ENCODE measurements at places on chromosomes 12 and 14.
A peak's percentile ranks its signal among the peaks of the same experiment; 100 is the strongest.

DNA sequence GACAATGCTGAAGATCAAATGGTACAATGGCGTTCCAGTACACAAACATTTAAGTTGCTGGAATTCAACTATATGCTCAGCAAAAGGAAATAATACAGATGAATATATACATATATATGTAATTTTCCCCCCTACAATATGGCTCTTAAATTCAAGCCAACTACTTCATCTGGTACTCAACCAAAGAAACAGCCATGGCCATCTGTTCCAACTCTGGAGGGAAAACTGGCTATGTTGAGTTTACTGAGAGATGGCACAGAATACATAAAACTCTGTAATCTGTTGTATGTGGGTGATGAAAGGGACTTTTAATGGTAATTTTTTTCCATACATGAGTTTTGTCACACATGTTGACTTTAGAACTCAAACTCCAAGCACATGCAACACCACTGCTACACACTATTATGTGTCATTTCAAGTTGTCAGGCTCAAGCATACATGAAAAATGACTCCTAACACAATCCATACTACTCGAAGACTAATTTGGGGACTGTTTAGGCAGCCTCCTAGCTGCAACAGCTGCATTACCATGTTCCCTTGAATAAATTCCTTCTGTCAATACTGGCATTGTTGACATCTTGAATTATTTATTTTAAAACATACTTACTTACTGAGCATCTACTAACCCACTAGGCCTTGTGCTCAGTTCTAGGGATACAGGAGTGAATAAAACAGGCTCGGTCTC is 38.2 kb upstream of the MAP3K9 start:
- DNase-seq, result no peak

GRCh38 chr12:103013741-103014300 is 56.3 kb downstream of the ASCL1 start:
- no peak for DNase-seq

GRCh38 chr14:97393244-97393643 is 596.1 kb downstream of the VRK1 start:
- no peak for DNase-seq

GRCh38 chr14:35471803-35472202 is 62.2 kb upstream of the INSM2 start:
- DNase-seq, result no peak

DNA sequence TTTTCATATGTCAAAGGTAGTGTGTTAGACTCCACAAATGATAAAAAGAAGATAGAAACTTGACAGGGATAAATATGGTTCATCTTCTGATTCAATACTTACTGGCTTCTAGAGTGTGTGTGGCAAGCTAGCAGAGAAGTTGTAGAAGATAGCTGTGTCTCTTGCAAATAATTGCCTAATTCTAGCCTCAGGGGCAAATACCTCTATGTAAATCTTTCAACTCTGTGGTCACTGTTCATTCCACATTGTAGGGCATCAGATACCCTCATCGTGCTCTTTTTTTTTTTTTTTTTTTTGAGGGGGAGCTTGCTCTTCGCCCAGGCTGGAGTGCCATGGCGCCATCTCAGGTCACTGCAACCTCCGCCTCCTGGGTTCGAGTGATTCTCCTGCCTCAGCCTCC is 1.7 kb downstream of the OLR1 start:
- DNase-seq, result peak; percentile 32

- DNase-seq, result no peak
Measured at GRCh38 chr12:68560851-68561422, 49.8 kb upstream of the RAP1B start.

DNA sequence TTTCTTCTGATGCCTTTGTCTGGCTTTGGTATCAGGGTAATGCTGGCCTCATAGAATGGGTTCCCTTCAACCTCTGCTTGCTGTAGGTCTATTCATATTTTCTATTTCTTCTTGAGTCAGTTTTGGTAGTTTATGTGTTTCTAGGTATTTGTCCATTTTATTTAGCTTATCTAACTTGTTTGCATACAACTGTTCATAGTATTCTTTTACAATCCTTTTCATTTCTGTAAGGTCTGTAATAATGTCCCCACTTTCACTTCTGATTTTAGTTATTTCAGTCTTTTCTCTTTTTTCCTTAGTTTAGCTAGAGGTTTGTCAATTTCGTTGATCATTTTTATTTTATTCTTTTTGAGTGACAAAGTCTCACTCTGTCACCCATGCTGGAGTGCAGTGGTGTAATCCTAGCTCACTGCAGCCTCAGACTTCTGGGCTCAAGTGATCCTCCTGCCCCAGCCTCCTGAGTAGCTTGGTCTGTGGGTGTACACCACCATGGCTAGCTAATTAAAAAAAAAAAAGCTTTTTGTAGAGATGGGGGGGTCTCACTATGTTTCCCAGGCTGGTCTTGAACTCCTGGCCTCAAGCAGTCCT is 11.7 kb downstream of the TTLL5 start:
- no peak for DNase-seq

GRCh38 chr12:24111086-24111485 is 161.6 kb upstream of the SOX5 start:
- no peak for DNase-seq

GRCh38 chr14:71377099-71377498 is 469.8 kb downstream of the PCNX1 start:
- DNase-seq, result no peak

- no peak for DNase-seq
Measured at GRCh38 chr14:41668356-41668755, 61.7 kb downstream of the LRFN5 start.

- peak; percentile 53 for DNase-seq
Measured at GRCh38 chr14:96104469-96105057, 65.4 kb downstream of the C14orf132 start.

DNA sequence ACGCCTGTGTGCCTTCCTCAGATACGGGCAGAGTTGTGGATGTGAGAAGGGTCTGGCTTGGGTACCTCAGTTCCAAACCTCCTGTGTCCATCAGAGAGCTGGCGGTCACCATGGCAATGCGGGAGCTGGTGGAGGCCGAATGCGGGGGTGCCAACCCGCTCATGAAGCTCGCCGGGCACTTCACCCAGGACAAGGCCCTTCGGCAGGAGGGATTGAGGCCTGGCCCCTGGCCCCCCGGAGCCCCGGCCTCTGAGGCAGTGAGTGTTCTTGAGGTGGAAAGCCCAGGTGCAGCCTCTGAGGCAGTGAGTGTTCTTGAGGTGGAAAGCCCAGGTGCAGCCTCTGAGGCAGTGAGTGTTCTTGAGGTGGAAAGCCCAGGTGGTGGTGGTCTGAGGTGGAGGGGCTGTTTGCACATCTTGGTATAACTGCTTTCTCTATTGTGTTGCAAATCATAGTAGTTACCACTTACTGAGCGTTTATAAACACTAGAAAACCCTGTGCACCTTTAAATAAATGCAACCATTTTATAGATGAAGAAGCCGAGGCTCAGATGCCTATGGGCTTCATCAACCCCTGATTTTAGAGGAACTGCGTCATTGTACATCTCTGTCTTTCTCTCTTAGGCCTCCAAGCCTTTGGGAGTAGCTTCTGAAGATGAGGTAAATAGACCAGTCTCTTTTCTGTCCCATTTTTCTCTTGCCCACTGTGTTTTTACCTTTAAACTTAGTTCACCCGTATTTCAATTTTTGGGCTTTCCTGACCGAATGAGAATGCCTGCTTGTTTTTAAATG is 976 bp downstream of the PEX5 start:
- no peak for DNase-seq

DNA sequence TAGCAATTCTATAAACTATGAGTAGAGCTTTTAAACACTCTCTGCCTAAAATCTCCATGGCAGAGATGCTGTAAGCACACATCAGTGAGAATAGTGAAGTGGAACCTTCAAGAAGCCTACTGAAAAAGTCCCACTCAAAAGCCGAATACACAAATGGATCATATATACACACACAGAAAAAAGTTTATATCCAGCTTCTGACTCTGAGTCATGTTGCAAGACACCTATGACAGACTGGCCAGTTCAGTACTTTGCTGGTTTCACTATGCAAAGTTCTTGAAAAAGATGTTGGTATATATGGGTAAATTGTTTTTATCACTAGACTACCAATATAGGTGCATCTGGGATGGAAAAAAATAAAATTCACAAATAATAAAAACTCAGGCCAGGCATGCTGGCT is 126.1 kb downstream of the KCNK10 start:
- no peak for DNase-seq

- DNase-seq, result peak; percentile 98
Measured at GRCh38 chr14:20799892-20800544, 2.6 kb downstream of the RNASE1 start.

DNA sequence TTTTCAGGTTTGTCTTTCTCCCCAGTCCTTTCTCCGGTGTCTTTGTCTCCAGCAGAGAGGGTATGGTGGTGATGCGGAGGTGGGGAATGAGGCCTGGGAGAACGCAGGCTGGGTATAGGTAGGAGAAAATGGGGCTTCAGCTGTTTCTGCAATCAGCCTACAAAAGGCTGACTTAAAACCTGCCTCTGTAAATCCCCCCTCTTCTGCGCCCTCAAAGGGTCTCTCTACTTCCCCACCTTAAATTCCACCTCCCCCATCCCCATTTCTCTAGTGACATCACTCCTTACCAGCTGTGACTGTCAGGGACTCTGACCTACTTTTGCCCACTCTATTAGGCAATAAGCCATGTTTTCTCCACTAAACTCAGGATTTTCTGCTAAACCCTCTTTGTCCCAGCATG is 8.1 kb upstream of the RIMKLB start:
- no peak for DNase-seq

DNA sequence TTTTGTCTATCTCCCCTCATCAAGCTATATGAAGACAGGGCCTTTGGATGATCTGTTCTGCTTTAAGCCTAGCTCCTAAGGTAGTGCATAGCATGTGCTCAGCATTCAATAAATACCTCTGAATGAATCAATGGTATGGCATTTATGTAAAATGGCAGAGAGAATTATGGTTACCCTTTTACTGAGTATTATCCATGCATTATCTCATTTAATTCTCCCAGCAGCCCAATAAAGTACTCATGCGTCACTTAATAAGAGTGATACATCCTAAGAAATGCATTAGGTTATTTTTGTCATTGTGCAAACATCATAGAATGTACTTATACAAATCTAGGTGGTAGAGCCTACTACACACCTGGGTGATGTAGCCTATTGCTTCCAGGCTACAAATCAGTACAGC is 269.7 kb downstream of the KSR2 start:
- no peak for DNase-seq

- DNase-seq, result no peak
Measured at GRCh38 chr14:100309028-100309737, 2.9 kb upstream of the SLC25A29 start.

- no peak for DNase-seq
Measured at GRCh38 chr12:63915105-63915800, 70.8 kb downstream of the SRGAP1 start.

GRCh38 chr12:81798294-81798693 is 39.1 kb upstream of the PPFIA2 start:
- no peak for DNase-seq

DNA sequence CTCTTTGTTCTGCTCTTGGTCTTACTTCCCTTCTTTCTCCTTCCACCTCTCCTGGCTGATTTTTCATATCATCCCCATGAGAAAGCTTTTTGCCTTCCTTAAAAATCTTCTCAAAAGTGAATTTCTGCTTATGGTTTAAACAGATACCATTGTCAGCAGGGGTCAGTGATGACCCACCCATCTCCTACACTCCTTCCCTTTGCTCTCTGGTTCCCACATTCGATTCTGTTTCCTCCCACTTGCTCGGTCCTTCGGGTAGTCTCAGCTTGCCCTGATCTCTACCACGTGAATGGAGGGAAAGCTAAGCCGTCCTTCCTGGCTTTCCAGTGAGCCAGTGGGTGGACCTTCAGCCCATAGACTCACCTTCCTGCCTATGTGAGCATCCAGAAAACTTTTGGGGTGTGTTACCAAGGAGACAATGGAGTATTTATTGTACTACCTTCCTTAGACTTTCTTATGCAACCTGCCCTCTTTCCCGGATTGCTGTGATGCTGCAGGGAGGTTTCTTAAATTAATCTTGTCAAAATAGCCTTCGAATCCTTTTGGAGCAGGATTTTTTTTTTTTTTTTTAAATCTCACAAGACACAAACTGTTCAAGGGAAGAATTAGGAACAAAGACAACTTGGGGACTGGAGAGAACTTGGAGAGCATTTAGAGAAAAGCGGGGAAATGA is 306.3 kb downstream of the CACNA1C start:
- DNase-seq, result peak; percentile 49

DNA sequence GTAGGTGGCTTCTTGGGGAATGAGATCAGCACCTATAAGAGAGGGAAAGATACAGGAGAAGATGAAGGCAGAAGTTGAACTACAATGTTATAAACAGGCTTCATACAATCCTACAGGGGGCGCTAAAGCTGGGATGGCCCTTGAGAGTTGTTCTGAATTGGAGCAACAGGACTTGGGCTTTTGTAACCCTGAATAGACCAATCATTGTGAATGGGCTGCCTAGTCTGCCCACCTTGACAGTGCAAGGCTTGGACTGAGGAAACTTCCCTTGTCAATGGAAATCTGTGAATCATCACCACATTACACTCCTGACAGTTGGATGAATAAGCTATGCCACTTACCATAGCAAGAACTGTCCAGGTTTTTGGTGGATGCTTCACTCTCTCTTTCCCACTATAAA is 306.1 kb downstream of the KCNC2 start:
- no peak for DNase-seq

GRCh38 chr12:50647031-50647430 is 116.9 kb upstream of the ATF1 start:
- DNase-seq, result no peak

DNA sequence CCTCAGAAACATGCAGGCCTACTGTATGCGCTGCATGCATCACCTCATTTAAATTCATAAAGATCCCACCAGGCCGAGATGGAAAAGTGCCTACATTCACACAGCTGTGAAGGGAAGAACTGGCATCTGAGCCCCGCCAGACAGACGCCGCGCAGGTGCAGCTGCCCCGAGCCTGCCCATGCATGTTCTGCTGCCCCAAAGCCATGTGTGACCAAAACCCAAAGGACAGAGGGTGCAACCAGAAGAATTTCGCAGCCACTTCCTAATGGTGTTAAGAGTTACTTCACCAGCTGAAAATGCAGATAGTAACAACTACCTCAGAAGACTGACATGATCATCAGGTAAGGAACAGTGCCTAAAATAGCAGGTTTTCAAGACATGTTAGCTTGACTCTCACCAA is 13.5 kb upstream of the KRT8 start:
- no peak for DNase-seq

- peak; percentile 99 for DNase-seq
Measured at GRCh38 chr12:124727264-124727800, 136.3 kb downstream of the SCARB1 start.

DNA sequence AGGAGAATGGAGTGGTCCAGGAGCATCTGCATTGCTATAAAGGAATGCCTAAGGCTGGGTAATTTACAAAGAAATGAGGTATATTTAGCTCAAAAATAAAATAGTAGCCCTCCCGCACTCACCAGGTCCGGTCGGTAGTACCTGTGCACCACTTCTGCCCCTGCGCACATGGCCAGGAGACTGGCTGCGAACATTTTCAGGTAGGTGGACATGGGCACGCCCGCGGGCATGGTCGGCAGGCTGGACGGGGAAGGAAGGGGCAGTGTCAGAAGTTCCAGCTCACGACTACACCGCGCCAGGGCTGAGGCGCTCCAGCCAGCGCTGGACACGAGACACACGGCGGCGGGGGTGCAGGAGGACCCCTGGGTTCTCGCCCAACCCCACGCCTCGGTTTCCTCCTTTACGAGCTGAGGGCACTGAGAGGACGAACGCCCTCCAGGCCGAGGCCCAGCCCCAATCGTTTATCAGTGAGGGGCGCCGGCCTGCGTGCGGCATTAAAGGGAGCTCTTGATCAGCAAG is 9.1 kb upstream of the TDG start:
- no peak for DNase-seq

- no peak for DNase-seq
Measured at GRCh38 chr12:93634416-93634815, 42.8 kb upstream of the CRADD start.

- peak; percentile 50 for DNase-seq
Measured at GRCh38 chr12:99453836-99454538, 193.6 kb upstream of the GARIN6 start.

GRCh38 chr12:25585021-25585523 is 32.0 kb upstream of the LMNTD1 start:
- DNase-seq, result no peak

Measured in MV-4-11 (cell line).